ENCODE measurements at places on chromosomes 7 and 10.
A peak's percentile ranks its signal among the peaks of the same experiment; 100 is the strongest.

DNA sequence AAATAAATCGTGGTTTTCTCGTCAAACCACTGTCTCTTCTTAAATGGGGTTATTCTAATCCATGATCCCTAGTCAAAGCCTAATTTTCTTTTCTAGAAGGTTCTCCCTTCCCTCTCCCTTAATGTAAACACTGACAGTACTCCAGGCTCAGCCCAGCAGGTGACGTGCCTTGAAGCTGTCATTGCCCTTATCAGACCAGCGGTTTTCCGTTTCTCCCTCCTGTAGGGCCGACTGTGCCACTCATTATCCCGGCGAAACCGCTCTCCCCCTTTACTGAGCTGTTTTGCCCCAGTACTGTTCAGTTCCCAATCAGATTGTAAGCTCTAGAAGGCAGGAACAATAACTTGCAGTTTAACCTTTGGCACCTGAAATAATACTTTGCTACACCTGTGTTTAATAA lies 153.5 kb upstream of the RHEB start:
- no peak for DNase-seq

DNA sequence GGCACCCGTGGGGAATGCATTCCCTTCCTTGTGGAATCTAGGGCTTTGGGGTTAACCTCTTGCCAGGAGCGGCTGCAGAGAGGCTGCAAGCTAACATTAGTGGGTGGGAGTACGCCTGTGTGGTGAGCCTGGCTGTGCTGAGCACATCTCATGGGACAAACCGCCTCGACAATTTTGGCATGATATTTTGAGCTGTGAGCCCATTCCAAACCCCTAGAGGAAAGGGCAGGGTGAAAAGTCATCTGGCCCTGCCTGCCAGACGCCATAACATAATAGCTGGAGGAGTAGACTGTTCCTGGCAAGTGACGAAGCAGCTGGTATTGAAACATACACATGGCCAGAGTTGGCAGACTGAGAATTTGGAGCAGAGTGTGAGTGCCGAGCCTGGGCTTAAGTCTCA lies 110.0 kb downstream of the TACC2 start:
- no peak for DNase-seq

DNA sequence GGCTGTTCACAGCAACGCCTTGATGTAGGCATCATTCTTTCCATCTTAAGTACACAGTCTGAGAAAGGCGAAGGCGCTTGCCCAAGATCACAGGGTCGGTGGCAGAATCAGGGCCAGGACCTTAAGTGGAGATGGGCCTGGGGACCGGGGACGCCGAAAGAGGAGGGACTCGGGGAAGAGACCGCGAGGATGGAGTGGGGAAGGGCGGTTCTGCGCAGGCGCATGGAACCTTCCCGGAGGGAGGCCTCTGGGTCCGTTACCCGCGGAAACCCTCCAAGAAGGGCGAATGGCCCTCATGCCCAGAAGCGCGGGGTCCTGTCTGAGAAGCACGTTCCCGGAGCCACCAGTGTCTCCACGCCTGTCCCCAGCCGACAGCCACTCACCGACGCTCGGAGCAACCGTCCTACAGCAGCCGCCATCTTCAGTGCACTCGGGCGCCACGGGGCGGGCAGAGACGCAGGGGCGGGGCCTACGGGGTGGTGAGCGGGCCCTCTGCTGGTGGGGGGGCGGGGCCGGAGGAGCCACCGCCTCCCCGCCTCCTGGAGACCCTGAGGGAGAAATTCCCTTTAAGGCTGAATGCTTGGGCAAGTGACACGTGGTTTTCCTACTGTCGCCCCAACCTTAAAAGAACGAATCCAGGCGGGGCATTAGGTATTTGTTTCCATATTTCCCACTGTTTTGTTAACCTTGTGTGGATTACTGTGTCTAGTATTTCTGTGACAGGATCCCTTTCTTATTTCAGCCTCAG lies at the start of gene PRDX3:
PRDX3 (minus strand) TSS at position 441 of the 748 bp plus-strand sequence; CDS start at position 419, 22 bp downstream.
- DNase-seq, result peak; percentile 95

- DNase-seq, result peak; percentile 54
These were observed 38.9 kb downstream of the GLRX3 start for GRCh38 chr10:130175074-130175473.

- no peak for DNase-seq
These were observed 3.6 kb downstream of the EPDR1 start for GRCh38 chr7:37923996-37924395.
